ENCODE measurements at places on chromosomes 7 and 10.

DNA sequence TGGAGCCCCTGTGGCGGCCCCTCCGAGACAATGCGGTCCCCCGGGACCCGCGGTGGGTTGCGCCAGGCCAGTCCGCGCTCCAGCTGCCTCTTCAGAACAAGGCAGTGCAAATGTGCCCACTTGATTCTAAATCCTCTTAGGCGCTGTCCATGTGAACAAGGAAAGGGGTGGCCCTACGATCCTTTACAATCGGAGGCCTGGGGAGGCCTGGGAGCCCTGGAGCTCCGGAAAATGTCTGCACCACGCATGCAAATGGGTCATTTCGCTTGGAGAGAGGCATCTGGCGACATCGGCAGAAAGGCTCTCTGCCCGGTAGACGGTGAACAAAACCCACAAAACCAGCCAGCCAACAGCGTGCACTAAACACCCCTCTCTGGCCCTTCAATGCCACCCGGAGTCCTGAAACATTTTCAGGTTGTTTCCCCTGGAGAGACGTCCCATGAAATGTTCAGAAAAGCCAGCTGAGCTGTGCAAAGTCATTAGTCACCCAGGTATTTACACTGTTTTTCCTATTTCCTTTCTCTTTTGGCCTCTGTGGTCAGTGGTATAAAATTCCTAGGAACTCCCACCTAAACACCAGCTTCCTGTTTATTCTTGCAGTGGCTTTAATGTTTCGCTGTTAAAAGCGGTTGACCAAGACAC, 102.8 kb upstream of the ZNF438 start:
- DNase-seq = no peak

GRCh38 chr10:53162856-53163255, 390.3 kb upstream of the MBL2 start:
- no peak for DNase-seq

DNA sequence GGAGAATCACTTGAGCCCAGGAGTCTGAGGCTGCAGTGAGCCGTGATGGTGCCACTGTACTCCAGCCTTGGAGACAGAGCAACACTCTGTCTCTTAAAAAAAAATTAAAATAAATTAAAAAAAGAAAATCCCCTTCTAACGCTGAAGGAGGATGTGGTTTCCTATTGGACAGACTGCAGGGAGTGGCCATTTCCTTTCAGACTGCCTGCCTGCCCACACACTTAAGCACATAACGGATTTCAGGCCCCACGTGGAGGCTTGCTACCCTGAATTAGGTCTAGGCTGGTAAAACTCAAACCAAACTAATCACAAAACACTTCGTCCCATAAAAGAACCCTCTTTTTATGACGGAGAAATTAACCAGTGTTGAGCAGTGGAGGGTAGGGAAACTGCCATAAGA, 34.0 kb downstream of the GATA3 start:
- DNase-seq = no peak

GRCh38 chr7:25189197-25189596, 39.1 kb downstream of the NPVF start:
- no peak for DNase-seq

GRCh38 chr7:80460857-80461256, 51.0 kb downstream of the GNAT3 start:
- no peak for DNase-seq

GRCh38 chr10:78768876-78769275, 299.9 kb upstream of the ZMIZ1 start:
- no peak for DNase-seq

- DNase-seq = peak; percentile 77
These were observed 71.8 kb upstream of the PPIF start for GRCh38 chr10:79275431-79275851.

DNA sequence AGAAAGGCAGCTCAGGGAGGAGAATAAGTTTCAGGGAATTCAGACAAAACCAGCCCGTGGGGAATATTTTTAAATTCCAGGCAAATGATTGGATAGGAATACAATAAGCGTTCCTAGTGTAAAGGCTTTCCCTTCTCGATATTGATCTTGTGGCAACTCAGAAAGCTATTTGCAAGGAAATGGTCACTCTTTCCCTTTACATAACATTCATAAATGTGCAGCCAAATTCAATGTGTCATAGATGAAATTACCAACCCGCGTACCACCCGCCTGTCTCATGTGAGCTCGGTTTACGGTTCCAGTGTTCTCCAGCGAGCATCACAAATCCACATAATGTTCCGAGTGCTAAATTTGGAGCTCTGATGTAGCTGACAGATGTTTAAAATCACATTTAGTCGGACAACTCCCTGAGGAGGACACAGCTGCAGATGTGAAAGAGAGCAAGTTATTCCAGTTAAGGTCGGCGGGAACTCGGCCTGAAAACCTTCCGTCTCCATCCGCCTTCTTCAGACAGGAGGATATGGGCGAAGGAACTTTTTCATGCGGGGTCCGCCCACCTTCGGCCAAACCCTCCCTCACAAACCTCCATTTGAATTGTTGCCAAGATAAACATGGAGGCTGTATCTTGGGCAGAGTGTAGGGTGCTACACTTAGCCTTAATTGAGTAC, 327.0 kb downstream of the RNLS start:
- DNase-seq = peak; percentile 49

- DNase-seq = no peak
These were observed 14.0 kb upstream of the SLC18A2 start for GRCh38 chr10:117226813-117227451.

- peak; percentile 86 for DNase-seq
These were observed 40.0 kb downstream of the HK1 start for GRCh38 chr10:69318106-69318866.

GRCh38 chr10:110524859-110525232, 27.1 kb downstream of the DUSP5 start:
- no peak for DNase-seq

- DNase-seq = no peak
These were observed 5.6 kb upstream of the MALSU1 start for GRCh38 chr7:23293500-23294073.

- no peak for DNase-seq
These were observed 208.5 kb downstream of the PTEN start for GRCh38 chr10:88071879-88072278.

DNA sequence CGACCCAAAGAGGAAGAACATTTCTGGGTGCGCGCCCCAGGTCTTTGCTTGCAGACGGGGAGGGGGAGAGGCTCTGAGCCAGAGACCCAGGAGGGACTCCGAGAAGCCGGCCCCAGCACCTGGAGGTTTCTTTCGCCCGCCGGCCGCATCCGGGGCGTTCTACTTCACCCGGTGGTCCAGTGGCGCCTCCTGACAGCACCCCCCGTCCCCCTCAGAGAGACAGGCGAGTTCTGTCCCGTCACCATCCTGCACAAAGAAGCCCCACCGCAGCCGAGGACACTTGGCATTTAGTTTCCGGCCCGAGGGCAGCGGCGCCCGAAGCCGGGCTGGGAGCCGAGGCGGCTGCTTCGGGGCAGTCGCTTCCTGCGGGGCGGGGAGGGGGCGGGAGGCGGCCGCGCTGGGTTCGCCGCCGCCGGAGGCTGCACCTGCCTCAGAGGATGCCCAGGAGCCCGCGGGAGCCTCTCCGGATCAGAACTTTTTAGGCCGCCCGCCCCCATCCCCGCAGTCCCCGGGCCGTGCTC, at the start of gene TMEM178B:
TMEM178B (plus strand) TSS at position 424 of the 521 bp plus-strand sequence.
- no peak for DNase-seq

GRCh38 chr10:50336140-50336539, 84.8 kb upstream of the ASAH2 start:
- no peak for DNase-seq

DNA sequence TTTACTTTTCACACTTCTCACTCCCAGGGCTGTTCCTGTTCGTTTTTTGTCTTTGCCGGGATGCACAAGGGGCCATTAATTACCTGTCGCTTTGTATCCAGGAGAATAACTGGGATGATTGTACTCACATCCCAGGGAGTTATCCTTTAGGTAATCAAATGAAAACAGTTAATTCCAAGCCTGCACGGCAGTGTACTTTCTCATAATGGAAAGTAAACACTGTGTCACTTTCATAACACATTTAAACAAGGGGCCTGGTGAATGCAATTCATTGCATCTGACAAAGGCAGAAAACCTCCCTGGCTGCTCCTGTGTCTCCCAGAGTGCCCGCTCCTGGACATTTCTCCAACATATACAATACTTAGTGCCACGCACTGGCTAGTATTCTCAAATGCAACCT, 138.7 kb upstream of the CELF2 start:
- DNase-seq = no peak

GRCh38 chr10:16945593-16945992, 128.4 kb upstream of the RSU1 start:
- DNase-seq = no peak

DNA sequence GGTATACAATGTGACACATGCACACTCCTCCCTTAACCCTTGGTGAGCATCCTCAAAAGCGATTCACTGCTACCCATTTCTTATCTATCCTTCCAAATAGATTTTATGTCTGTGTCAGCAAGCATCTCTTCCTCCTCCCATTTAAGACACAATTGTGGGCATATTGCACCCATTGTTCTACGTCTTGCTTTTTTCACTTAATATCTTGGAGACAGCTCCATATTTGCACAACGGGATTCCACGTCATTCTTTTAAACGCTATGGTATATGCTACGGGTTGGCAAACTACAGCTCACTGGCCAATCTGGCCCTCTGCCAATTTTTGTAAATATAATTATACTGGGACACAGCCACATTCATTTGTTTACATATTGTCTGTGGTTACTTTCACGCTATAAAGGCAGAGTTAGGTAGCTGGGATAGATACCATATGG, 88.6 kb downstream of the RNF216 start:
- DNase-seq = no peak

Data from breast epithelium (tissue), 4 donors.